ENCODE measurements at places on chromosomes 2 and 18.
A peak's percentile ranks its signal among the peaks of the same experiment; 100 is the strongest.

- no peak for DNase-seq
These were observed 58.2 kb downstream of the ICA1L start for GRCh38 chr2:202813387-202813786.

DNA sequence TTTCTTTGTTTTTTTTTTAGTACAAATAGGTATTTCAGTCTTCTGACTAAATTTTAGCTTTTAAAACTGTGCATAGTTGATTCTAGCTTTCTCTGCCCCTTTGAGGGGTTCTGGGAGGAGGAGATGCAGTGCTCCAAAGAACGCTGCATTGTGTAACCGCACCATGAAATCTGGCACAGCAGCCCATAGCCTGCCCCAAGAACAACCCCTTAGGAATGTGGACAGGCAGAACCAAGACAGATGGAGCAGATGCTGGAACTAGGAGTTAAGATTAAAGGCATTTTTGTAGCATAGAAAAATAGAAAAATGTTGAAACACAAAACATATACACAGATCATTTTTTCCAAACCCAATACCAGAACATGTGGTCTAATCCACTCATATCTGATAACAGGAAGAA lies 187.5 kb downstream of the SCG2 start:
- no peak for DNase-seq

- DNase-seq, result no peak
These were observed 321.0 kb upstream of the THSD7B start for GRCh38 chr2:136444323-136444722.

DNA sequence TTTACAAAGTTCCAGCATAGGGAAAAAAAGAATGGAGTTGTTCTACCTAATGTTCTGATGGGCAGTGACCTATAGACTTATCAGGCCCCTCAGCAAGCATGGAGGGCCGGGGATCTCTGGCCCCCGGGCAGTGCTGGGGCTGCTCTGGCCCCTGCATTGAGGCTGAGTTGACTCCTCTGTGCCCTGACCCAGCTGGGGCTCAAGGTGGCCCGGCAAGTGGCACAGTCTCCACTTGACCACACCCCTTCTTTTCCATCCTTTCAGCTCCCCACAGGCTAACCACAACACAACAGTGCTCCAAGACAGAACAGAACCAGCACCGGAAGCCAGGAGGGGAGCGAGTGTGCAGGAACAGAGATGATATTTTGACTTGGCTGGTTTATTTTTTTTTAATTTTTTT lies 19.9 kb downstream of the TOGARAM2 start:
- DNase-seq, result no peak

DNA sequence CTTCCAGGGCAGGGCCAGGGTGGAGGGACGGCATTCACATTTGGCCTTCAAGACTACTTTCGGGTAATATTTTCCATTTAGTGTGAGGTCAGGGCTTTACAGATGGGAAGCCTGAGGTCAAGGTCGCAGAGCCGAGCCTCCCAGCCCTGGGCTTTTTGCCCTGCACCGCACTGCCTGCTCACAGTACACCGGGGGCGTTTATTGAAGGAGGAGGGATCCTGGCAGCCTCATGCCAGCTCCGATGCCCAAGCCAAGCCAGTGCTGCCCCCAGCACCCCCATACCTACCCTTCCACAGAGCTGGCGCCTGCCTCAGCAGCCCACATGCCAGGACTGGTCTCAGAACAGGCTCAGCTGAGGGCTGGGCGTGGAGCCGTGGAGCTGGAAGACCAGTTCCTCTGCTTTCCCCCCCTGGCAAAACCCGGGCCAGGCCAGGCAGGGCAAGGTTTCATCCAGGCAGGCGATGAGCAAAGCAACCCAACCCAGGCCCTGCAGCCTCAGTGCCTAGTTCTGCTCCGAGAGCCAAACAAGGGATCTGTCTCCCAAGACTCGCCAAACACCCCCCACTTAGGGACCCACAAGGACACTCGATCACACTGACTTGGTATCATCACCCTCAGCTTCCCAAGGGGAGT lies 11.9 kb downstream of the SDC1 start:
- no peak for DNase-seq

DNA sequence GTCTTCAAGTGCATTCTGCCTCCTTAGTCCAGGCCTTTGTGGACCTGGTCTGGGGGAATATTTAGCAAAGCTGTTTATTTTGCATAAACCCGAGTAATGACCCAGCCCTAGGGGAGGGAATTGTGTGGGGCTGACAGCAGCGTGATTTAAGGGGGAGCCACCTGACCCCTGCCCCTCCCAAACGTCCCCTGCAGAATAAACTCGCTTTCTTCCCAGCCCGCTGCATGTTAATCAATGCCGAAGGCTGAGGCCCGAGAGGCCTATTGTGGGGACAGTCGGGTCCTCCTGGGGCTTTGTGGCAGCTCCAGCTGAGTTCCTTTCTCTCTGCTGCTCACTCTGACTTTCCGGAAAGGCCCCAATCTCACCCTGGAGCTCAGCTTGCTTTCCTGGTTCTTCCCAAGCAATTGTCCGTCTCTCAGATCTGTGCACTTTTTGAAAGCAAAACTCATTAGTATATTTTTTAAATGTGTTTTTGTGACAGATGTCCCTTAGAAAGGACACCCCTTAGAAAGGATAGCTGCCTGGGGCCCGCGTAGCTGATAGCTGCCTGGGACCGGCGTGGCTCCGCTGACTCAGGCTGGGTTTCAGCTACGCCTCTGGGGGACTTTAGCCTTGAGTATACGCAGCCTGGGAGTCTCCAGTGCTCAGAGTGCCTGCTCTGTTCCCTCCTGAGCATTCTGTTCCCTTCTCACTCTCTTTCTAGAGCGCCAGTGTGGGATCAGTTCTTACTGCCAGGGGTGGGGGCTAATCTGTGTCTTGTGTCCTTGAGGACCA lies 158.3 kb downstream of the GLI2 start:
- DNase-seq, result no peak

GRCh38 chr2:205989271-205990071 lies 96.5 kb downstream of the INO80D start:
- DNase-seq, result no peak

GRCh38 chr2:210224591-210224940 lies 681 bp downstream of the ACADL start:
- DNase-seq, result no peak

DNA sequence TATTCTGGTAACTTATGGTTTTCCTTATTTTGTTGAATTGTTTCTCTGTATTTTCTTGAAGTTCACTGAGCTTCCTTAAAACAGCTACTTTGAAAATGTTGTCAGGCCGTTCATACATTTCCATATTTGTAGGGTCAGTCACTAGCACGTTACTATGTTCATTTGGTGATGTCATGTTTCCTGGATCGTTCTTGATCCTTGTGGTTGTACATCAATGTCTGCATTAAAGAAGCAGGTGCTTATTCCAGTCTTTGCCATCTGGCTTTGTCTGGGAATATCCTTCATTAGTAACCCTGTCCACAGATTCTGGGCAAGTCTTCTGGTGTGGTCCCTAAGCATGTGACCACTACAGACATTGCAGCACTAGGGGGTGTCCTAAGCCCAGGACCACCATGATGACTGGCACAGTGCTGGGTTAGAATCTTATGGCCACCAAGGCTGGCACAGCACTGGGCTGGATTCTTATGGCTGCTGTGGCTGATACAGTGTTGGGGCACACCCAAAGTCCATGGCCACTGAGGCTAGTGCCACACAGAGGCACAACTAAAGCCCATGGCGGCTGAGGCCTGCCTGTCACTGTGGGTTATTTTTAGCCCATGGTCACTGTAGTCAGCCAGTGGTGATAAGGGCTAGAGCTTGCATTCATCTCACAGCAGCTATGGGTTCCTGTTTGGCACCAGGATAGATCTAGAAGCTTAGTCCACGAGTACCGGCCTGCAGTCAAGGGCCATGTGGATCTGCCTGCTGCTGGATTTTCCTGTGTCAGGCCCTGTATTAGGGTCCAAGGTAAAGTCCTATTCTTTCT lies 13.2 kb downstream of the VWA3B start:
- DNase-seq, result no peak

GRCh38 chr2:169464466-169464865 lies 14.8 kb upstream of the BBS5 start:
- DNase-seq, result no peak

GRCh38 chr2:183493040-183493439 lies 368.8 kb downstream of the NUP35 start:
- DNase-seq, result no peak

GRCh38 chr2:181656450-181657291 lies at the start of gene CERKL:
Gene CERKL (minus strand): TSS chr2:181657105. CDS start chr2:181657006, 99 bp downstream.
- no peak for DNase-seq

DNA sequence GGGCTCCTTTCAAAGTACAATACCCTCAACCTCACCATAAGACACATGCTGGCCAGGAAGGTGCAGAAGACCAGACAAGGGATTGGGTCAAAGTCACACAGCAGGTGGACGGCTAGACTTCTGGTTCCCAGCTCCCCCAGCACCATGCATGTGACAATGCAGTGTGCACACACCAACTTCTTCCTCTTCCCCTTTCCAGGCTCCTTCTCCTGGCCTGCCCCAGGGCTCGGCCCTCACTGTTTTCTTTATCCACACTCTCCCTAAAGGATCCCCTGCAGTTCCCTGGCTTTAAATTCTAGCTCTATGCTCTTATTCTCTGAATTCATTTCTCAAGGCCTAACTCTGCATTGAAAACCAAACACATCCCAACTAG lies 82.3 kb downstream of the LOXHD1 start:
- DNase-seq, result no peak

- DNase-seq, result no peak
These were observed 38.3 kb downstream of the TNS1 start for GRCh38 chr2:217964275-217965161.

DNA sequence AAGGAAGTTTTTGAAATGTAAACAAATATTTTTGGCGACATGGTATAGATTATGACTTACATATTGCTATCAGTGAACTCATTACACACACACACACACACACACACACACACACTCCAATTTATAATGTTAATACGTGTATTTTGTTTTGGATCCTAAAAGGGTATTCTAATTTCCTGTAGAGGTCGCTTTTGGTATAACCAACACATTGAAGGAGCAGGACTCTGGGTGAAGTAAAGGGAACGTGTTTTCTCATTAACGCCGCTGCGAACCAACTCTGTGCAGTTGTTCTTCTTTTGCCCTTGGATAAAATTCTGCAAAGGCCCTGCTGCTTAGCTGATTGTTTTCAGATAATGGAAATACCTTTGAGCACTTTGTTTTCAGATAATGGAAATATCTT lies 190.4 kb downstream of the PMAIP1 start:
- no peak for DNase-seq

- DNase-seq, result no peak
These were observed 4.9 kb downstream of the ANTXR1 start for GRCh38 chr2:69017835-69018234.

GRCh38 chr2:186590759-186591505 lies 1.1 kb downstream of the ITGAV start:
- no peak for DNase-seq

DNA sequence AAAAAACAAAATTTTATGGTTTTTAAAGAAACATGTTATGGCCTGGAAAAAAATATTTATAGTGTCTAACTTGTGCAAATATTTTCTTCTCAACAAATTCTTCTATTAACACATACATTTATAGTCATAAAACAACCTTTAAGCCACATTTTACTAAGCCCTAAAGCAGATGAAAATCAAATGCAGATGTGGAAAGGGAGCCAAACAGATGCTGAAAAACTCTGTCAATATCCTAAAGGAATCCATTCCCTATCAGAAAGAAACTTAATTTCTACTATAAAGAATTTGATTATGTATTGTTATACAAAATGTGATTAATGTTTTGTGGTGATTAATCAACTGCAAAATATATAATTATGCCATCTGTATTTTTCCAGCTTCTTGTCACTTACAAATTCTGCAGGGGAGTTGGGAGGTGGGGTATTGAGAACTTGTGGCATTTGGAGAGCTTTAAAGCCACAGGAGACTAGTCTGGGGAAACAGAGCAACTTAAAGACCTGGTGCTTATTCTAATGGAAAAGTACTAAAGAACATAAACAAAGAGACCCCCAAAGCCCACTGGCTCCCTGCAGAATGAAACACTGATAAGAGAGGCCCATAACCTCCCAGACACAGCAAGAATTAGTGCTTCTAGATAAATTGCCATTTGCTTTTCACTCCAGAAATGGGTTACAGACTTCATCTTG lies 1721.0 kb upstream of the PIK3C3 start:
- DNase-seq, result no peak

DNA sequence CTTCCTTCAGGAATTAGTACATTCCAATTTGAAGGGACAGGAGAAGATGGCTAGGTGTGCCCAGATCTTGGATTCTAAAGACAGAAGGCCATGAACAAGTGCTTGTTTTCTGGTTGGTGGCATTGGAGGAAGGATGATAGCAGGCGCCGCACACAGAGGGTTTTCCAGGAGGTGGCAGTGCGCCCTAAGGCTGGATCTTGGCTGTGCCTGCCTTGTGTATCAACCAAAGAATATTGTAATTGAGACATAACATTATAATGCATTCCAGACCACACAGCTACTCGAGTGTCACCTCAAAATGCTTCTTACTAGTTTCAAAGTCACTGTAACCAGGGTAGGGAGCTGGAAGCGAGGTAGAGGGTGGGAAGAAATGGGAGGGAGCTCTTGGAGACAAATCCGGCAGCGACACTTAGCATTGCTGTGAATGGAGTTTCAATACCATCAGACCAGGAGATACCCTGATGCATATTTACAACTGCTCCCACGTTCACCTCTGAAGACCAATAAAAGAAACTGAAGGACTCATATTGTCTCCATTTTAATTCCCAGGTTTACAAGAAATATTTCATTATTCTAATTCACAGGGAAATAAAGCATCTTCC lies 42.5 kb downstream of the CPO start:
- DNase-seq, result peak; percentile 61

DNA sequence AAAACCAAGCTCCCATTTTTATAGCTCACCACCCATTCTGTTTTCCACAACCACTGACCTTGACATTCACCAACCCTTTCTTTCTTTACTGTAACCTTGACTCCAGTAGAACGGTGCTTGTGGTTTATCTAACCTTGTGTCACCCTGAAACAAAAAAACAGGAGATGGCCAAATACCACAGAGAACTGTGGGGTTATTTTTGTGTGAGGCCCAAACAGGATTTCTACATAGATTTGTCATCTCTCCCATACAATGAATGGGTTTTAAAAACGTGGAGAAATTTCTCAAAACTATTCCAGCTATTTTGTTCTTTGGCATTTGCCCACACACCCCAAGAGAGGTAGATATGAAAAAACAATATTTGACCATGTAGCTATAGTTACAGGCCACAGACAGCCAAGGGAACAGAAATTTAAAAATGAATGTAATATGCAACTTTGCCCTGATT lies 231.3 kb upstream of the TANK start:
- DNase-seq, result no peak

GRCh38 chr2:143615562-143615961 lies 486.3 kb downstream of the ARHGAP15 start:
- no peak for DNase-seq
